ENCODE measurements at places on chromosomes 4 and X.

GRCh38 chr4:19999276-19999675, 252.4 kb upstream of the SLIT2 start:
- DNase-seq: peak; percentile 21

- no peak for DNase-seq
These were observed at the start of gene CXCL9 for GRCh38 chr4:76007089-76007862. TSS of gene CXCL9 (minus strand) at chr4:76007509. CDS start at chr4:76007449, 60 bp downstream.

GRCh38 chrX:130575831-130576389, 174.1 kb downstream of the RBMX2 start:
- peak; percentile 17 for DNase-seq

DNA sequence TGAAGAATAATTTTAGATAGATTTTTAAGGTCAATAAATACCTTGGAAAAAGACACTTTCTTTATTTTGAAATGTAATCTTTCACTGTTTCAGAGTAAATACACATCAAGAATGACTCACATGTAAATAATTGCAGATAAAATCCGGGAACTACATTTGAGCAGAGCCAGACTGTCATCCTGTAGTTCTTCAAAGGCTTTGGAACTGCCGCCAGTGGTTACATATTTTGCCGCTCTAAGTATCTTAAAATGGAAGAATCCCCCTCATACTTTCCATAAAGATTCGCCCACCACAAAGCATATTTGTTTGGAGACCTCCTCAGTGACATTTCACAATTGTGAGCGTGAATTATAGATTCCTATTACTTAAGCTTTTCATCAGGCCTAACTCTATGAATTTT, 607.8 kb upstream of the ZFP42 start:
- DNase-seq: no peak

- DNase-seq: no peak
These were observed 224.5 kb upstream of the GPRIN3 start for GRCh38 chr4:89531932-89532640.

DNA sequence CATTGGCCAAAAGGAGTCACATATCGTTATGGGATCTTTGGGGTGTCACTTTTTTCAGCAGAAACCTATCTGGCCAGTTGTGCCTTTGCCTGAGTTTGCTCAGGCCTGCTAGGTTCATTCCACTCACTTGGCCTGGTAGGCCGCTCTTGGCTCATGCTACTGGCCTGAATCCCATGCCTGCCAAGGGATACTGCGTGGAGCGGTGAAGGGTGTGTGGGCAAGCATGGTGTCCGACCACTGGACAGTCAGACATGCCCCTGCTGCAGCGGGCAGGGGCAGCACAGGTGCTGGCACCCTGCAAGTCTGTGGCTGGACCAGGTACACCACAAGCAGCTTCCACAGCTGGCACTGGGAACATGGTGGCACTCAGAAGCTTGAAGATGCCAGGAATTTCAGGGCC, 11.3 kb upstream of the PPM1K start:
- DNase-seq: no peak

DNA sequence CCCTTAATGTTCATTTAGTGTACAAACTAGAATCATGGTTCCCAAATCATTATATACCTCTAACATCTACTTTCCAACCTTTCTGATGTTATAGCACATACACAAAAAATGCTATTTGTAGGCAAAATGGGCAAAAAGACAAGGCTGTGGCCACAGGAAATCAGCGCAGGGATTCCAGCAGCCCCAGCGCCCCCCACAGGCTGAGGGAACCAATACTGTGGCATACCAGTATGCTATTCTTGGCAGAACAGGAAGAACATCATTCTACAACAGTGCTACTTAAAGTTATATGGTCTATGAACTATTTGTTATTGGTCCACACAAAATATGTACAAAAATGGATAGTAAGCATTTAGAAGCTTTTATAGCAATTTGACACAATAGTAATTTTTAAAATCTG, 25.3 kb downstream of the STEEP1 start:
- DNase-seq: no peak

- DNase-seq: no peak
These were observed 59.8 kb downstream of the ANK2 start for GRCh38 chr4:113109106-113109718.

GRCh38 chr4:127000110-127000509, 632.6 kb upstream of the INTU start:
- no peak for DNase-seq

- DNase-seq: no peak
These were observed 37.0 kb upstream of the SMIM31 start for GRCh38 chr4:164716901-164717300.

- no peak for DNase-seq
These were observed 586.2 kb downstream of the RAB28 start for GRCh38 chr4:12897954-12898353.

DNA sequence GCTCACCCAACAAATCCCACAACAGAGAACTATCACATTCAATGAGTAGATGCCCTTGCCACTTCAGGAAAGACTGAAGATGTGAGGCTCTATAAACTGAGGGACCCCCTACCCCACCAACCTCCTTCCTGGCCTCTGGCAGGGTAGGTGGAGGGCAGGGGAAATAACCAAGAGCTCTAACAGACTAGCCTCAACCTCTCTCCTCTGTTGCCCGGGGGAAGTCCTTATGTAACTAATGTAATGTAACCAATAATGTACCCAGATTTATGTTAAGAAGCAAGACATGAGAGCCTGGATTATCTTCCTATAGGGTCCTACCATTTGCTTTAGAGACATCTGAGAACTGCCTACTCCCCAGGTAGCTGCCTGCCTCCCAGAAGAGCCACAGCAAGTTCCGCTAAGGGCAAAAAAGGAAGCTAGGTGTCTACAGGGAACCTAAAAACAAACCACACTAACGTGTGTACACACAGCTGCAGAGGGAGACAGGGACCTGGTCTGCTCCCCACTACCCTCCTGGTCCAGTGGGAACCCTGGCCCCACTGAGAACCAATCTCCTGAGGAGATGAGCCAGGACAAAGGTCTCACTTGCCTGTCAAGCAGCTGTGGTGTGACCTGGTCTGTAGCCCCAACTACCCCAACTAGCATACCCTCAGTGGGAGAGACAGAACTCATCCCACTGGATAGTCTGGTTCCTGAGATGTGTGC, 17.7 kb downstream of the OTUD5 start:
- no peak for DNase-seq

- no peak for DNase-seq
These were observed 72.4 kb downstream of the IL21 start for GRCh38 chr4:122548452-122548851.

GRCh38 chrX:121161501-121161933, 114.1 kb downstream of the GLUD2 start:
- no peak for DNase-seq

DNA sequence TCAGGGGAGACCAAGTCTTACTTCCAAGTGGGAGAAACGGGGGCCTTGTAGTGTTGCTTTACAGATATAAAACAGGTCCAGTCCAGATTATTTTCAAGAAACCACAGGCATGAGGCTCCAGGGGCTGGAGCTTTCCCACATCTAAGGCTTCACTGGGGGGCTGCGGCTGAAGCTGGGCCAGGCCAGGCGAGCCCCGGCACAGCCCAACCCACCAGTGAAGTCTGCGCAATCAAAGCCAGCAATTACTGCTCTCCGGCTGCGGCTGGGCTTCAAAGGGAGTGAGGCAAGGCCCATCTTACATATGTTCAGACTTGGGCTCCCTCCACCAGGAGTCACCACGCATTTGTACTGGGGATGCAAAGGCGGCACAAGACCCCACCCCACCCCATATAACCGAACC, 61.7 kb downstream of the HADH start:
- DNase-seq: no peak

GRCh38 chrX:68681443-68681941, 34.0 kb downstream of the STARD8 start:
- no peak for DNase-seq

- DNase-seq: no peak
These were observed 23.8 kb upstream of the TADA2B start for GRCh38 chr4:7019367-7019766.

DNA sequence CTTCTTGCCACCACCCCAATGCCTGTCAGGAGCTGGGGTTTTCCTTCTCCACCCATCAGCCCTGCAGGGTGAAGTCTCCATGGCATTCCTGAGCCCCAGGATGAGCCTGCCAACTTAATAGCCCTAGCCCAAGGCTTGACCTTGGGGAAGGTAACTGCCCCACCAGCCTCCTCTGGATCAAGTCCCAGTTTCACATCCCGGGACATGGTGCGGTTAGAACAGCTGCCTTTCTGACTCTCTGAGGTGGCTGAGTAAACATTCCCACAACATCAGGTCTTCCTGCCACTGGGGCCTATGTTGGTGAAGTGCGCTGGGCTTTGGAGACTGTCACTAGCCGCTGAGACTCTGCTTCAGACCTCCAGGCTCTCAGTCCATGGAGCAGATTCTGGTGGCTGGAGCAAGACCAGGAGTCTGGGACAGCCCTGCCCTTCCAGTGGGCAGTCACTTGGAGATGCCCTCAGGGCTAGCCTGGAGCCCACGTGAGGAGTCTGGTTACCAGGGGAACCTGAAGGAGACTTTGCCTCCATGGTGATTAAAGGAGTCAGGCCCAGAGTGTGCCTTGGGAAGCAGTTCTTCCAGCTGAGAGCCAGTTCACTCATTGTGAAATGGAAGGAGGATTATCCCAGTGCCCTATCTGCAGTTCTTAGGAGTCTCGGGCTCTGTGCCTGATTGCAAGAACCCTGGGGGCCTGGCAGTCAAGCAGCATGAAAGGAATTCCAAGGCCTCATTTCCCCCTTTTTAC, 56.8 kb downstream of the SMIM20 start:
- no peak for DNase-seq

DNA sequence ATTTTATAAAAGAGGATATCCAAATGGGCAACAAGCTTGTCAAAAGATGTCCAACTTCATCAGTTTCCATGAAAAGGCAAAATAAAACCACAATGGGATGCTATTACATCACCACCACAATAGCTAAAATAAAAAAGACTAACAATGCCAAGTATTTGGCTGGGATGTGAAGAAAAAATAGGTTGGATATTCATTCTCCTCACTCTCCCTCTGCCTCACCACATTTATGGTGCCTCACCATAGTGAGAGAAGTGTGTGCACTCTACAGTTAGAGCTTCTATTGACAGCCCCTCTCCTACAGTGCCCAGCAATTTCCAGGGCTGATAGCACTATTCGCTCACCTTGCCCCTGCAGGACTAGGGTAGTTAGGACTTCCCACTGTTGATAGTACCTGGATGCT, 25.5 kb downstream of the VEGFC start:
- no peak for DNase-seq

- no peak for DNase-seq
These were observed 123.0 kb downstream of the CAMK2D start for GRCh38 chr4:113638562-113638832.

DNA sequence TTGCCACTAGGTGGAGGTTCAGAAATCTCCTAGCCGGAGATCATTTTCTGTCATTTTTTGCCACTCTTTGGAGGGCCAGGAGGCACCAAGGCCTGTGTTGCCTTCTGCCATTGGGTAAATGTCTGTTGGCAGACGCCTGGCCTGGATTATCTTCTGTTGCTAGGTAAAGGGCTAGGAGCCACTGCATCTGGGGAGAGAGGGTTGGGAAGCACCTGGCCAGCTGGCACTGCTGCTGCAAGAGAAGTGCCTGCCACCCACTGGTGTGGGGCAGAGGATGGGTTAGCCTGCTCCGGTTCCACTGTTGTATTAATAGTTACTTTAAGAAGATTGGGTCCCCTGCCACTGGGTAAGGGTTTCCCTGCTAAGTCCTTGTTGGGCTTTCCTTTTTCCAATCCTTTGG, 58.1 kb downstream of the AWAT2 start:
- DNase-seq: peak; percentile 13

GRCh38 chr4:18391354-18391728, 369.8 kb upstream of the LCORL start:
- DNase-seq: no peak

DNA sequence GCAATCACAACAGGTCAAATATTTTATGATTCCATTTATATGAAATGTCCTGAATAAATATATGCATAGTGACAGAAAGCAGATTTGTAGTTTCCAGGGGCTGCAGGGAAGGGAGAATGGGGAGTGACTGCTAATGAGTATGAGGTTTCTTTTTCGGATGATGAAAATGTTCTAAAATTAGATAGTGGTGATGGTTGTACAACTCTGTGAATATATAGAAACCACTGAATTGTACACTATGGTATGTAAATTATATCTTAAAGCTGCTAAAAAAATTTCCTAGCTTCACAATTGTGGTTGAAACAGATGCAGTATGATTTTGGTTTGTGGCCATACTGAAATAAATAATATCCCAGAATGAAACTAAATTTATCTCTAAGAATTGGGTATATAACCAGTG, 12.9 kb upstream of the IL2 start:
- DNase-seq: no peak

- DNase-seq: no peak
These were observed 102.4 kb upstream of the DCAF12L1 start for GRCh38 chrX:126655061-126655460.

- DNase-seq: no peak
These were observed 3.3 kb downstream of the HTT start for GRCh38 chr4:3077796-3078195.

DNA sequence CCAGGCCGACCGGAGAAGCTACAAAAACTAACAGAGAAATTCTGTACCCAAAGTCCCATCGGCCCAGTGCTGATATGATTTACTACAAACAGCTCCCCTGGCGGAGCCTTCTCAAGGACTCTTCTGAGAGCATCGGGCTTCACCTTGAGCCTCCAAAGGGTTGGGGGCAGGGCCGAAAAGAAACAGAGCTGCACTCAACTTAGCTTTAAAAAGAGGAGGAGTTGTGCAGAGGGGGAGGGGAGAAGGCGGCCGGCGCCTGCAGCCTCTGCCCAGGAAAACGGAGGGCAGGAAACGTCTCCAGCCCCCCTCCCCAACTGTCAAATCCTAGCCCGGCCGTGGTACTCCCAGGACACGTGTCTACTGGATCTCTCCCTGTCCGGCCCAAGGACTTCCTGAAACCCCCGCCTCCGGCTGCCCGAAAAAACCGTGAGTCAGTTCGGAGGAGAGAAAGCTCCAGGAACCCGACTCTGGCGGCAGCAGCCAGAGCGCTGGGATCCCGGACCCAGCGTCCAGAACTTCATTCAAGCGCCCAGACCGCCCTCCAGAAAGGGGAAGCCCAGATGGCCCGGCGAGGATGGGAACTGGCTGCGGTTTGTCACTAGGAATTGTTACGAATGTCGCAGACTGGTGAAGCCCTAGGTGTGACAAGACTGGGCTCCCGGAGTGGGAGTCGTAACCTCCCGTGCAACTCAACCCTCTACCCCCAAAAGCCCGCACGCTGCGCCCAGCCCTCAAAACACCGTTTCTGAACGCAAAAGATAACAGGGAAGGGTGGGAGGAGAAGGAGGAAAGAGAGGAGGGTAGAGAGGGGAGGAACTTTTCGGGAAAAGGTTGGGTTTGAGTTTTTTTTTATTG, 973 bp downstream of the ADAMTS3 start:
- DNase-seq: no peak

- DNase-seq: no peak
These were observed 36.3 kb downstream of the MGARP start for GRCh38 chr4:139243448-139244365.

GRCh38 chr4:121252224-121252806, 88.2 kb upstream of the TNIP3 start:
- DNase-seq: peak; percentile 11

- DNase-seq: no peak
These were observed 36.7 kb downstream of the IL13RA1 start for GRCh38 chrX:118764122-118764521.
